ENCODE measurements at places on chromosomes 2 and 18.

- DNase-seq, result no peak
These were observed 2.2 kb downstream of the IRS1 start for GRCh38 chr2:226797289-226797988.

DNA sequence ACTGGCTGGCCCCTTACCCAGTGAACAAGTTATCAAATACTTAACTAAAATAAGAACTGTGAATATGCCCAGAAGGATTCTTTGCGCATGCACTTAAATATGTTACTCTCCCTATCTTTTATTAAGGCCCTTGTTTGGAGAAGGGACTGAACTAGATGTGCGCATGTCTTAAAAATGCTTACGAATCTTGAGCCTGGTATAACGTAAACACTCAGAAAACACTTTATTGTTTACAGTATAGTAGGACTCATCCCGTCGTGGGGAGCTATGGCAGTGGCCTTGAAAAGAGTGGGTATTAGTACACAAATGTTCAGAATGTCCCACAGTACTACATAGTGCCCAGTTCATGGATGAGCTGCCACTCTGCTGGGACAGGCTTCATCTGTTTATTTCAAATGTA lies 75.9 kb upstream of the MAP4K3 start:
- DNase-seq, result no peak

DNA sequence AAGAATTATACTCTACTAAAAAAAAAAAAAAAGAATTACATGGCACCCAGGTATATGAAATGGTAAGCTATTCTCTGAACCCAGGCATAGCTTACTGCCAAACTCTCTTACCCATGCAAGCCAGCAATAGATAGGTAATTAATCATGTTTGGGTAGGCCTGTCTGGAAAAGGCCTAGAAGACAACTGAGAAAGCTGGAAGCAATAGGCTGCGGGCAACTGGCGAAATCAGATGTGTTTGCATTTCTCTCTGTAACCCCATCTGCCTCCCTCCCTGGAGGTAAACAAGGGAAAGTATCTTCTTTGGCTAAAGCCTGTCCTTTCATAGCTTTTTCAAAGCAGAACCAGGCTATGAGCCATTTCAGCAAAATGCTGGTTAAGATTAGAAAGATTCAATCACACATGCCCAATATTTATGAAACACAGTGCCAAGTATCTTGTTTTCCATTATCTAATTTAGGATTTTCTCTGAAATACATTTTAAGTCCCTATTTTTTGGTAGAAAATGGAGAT lies 934.8 kb upstream of the DDX18 start:
- no peak for DNase-seq

DNA sequence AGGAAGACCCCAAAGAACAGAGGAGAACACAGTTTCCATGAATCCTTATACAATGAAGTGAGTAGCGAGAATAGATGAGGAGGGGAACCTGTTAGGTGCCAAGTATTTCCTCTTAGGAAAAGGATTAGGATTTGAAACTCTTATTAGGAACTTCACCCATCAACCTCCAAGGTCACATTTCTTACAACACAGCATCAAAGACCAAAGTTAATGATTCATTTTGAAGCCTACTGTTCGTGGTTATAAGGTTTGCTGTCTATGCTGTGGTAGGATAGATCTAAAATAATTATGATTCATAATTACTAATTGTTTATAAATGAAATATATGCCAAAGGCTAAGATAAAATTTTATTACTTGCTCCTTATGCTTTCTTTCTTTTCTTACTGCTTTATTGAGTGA lies 6.1 kb downstream of the CFAP221 start:
- DNase-seq, result no peak

- no peak for DNase-seq
These were observed 50.6 kb downstream of the CELF4 start for GRCh38 chr18:37514953-37515352.

GRCh38 chr2:11590193-11590592 lies 56.3 kb downstream of the GREB1 start:
- no peak for DNase-seq

DNA sequence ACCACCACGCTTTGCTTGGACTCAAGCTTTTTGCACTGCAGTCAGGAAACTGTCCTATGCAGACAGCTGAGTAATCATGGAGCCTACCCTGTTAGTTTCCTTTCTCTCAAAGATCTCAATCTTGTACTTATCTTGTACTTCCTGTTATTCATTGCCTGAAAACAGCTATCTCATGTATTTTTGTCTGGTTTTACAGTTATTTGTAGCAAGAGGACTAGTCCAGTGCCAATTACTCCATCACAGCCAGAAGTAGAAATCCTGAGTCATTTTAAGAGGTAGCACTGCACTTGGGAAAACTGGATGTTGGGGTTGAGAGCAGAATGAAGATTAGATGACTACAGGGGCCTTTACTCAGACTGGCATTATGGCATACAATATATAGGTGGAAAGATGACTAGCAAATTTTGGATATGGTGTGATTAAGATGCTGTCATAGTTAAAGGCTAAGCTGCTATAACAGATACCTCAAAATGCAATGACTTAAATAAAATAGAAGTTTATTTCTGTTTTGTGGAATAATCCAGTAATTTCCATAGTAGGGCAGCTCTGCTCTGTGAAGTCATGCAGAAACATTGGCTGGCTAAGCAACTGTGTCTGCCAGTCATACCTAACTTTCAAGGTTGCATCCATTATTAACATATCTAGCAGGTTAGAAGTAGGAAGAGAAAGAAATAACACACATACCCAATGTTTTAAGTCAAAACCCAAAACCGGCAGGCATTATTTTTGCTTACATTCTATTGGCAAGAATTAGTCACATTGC lies 21.1 kb upstream of the CHMP3 start:
- DNase-seq, result no peak

DNA sequence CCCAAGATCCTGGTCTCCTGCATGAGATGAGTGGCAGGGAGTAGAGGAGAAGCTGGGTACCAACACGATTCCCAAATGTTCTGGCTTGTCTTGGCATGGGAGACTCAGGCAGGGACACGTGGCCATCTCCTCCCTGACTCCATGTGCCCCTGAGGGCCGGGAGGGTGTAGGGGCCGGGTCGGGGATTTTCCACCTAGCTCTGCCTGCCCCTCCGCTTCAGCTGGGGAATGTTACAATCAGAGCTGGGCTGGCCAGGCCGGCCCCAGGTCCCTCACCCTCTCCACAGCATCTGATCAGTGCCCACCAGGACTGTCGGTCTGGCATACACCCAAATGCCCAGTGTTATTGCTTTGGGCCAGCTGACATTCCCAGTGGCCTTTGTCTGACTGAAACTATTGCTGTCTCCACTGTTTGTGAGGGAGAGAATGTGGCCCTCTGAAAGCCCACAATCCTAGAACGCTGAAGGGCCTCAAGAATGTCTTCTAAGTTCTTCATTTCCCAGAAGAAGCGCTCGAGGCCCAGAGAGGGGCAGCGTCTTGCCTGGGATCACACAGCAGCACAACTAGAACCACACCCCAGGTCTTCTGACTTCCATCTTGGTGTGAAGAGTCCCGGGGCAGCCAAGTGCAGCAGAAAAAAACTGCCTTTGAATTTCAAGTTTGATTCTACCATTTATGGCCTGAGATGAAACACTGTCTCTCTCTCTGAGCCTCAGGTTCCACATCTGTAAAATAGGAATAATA lies 23.2 kb downstream of the KCNK3 start:
- DNase-seq, result no peak

DNA sequence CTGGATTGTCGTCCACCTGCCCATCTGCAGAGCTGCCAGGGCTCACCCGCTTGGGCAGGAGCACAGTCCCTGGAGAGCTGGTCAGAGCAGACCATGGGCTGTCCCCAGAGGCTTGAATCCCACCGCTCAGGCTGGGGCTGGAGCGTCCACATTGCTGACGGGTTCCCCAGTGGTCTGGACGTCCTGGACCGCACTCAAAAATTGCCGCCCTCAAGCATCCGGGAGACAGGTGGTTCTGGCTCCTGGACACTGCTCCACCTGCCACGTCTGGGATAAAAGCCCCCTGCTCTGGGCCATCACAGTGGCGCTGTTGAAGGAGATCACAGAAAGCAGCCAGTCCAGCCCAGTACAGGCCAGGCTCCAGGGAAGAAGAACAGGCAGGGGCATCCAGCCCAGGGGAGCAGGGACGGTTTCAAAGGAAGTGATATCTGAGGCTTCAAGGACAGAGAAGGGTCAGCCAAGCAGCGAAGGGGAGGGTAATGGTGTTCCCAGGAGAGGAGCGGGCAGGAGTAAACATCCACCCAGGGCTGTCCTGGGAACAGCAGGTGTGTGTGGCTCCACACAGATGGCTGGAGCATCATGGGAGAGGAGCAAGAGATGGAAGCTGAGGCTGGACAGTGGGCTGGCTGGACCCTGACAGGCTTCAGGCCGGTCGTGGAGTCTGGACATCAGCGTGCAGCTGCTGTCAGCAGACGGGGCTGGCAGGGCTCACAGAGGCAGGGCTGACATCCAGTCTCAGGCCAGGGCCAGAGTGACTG lies 21.9 kb upstream of the ID2 start:
- DNase-seq, result no peak

- DNase-seq, result no peak
These were observed 785.7 kb upstream of the GYPC start for GRCh38 chr2:125870264-125870663.

DNA sequence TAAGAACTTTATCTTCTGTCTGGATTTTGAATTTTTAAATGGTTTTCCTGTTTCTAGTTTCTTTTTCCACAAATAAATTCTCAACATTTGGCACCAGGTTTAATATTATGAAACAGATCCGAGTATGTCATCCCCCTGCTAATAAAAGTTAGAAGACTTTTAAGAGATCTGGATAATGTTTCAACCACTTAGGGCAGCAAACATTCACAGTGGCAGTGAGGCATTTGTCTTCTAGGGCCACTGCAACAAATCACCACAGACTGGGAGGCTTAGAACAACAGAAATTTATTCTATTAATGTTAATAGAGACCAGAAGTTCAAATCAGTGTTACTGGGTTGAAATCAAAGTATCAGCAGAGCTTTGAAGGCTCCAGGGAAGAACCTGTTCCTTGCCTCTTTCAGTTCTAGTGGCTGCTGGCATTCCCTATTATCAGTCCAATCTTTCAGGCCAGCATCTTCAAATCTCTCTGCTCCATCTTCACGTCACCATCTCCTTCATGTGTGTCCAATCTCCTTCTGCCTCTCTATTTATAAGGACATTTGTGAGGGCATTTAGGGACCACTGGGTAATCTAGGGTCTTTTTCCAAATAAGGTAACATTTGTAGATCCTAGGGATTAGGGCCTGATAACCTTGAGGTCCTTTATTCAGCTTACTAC lies 23.4 kb downstream of the ACSL3 start:
- no peak for DNase-seq

- DNase-seq, result no peak
These were observed 6.6 kb downstream of the IL1RN start for GRCh38 chr2:113133704-113134598.

DNA sequence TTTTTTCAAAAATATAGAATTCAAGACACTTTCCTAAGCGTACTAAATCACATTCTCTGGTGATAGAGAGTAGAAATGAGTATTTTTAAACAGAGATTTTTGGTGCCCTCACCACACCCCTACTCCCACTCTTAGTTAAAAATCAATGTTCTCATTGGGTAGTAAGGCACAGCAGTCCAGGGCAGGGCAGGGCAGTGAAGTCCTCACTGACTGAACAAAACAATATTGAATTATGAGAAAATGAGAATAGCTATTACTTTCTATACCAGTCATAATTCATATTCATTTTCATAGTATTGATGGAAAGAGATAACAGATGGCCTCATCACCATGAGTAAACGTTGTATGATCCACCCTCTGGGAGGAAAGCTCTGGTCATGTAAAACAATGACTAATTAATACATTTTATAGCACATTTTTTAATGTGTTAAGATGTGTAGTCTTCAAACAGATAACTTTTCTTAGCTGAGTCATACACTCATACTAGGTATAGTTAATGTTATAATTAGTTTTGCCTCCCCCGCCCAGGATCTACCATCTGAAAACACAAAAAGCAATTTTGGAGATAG lies 686.1 kb downstream of the KCNJ3 start:
- DNase-seq, result no peak

DNA sequence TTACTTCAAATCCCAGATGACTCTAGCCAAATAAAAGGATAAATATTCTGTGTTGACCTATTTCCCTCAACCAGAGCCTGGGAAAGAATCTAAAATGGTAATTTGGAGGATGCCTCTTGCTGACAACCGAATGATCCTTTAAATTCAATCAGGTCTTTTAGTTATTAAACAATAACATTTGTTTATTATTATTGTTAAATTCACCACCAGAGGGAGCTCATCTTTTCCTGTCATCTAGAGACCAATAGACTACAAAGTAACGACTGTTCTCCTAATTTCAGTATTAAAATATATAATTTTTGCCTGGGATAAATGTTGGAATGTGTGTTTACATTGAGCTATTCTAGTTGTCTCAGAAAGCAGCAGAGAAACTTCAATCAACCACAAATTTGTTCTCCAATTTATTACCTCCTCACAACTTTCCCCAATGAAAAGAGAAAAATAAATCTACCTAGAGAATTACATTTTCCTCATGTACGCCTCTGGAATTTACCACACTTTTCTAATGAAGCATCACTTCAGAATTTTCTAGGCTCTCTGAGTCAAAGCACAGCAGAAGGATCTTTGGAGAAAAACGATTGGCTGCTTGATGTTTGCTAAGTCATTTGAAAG lies 142.7 kb downstream of the SCG2 start:
- DNase-seq, result no peak

DNA sequence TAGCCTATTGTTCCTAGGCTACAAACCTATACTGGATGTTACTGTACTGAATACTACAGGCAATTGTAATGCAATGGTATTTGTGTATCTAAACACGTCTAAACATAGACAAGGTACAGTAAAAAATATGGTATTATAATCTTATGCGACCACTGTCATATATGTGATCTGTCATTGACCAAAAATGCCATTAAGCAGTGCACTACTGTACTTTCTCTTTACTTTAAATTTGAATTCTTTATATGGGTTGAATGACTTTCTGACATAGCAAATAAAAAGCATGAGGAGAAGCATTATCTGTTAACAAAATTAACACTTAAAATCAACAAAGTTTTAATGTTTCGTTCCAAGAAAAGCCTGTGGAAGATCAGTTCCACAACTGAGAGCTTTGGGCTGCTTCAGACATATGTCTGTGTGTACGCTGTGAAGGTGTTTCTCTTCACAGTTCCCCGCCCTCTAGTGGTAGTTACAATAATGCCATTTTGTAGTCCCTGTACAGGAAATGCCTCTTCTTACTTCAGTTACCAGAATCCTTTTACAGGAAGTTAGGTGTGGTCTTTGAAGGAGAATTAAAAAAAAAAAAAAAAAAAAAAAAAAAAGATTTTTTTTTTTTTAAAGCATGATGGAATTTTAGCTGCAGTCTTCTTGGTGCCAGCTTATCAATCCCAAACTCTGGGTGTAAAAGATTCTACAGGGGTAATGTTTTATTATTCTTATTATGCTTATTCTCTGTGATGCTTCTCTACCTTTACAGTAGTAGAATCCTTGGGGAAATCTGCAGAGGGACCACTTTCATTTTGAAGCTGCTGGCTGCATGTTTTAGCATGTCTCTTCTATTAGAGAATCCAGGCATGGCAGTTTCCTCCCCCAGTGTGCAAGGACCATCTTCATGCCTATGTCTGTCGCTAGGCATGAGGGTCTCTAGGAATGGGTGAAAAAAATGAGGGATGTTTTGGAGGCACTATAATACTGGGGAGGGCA lies 54.5 kb downstream of the SCN2A start:
- no peak for DNase-seq

GRCh38 chr2:68837164-68837860 lies 33.9 kb downstream of the BMP10 start:
- DNase-seq, result peak; percentile 55

- DNase-seq, result peak; percentile 41
These were observed 28.7 kb downstream of the IGFBP5 start for GRCh38 chr2:216666461-216667233.

All from activated CD8-positive, alpha-beta memory T cell treated with anti-CD3 and anti-CD28 coated beads for 4 hours (primary cell).